NCI-H1048 (cell line): ENCODE measurements at places on chromosomes 5 and 9.

- no peak for DNase-seq
These were observed 3.6 kb downstream of the RFK start for GRCh38 chr9:76390656-76391055.

DNA sequence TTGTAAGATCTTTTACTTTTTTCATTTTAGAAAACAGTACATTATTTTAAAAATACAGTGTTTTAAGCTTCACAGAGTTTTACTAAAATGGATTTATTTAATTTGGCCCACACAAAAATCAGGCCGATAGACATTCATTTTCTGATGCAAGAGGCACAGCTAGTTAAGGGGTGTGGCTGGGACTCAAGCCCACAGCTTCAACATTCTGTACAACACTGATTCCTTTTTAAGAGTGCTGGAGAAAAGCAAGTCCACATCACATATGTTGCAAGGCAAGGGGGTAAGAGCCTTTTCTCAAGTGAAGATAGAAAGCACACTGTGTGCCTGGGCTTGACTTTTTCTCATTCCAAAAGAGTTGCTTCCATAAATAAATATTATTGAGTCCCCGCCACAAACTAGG lies 195.9 kb downstream of the RFK start:
- no peak for DNase-seq

- no peak for DNase-seq
These were observed 95.9 kb upstream of the SLC25A48 start for GRCh38 chr5:135738564-135738875.

DNA sequence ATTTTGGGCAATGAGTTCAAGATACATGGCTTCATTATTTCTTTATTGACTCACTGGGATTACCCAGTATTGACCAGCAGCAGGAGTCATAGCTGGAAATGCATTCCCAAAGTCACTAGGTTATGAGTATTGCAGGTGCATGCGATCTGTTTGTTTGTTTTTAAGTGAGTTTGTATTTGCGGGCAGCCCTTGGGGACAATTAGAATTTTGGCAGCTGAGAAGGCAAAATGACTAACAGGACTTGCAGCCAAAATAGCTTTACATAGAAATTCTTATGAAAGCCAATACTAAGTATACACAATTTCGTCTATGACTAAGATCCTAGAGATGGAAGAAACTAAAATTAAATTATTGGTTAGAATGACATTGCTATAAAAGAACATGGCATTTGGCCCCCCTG lies 18.1 kb upstream of the RGMB start:
- no peak for DNase-seq

- no peak for DNase-seq
These were observed 204.3 kb downstream of the PIK3R1 start for GRCh38 chr5:68419637-68420452.

DNA sequence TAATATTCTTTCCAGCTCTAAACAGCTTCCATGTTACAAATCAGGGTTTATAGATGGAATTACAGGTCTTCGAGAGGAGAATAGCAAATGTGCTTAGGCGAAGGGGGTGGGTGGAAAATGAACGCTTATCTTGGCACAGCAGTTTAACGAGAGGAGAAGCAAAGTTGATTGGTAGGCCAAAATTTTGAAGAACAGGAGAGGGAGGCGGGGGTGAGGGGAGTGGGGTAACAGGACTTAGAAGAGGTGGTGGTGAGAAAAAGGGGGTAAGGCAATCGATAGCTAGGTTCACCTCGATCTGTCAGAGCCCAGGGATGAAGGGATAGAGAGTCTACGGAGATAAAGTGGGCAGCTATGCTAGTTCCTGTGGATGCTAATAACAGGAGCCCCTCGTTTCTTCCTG lies 764 bp downstream of the ANKRA2 start:
- DNase-seq = no peak

DNA sequence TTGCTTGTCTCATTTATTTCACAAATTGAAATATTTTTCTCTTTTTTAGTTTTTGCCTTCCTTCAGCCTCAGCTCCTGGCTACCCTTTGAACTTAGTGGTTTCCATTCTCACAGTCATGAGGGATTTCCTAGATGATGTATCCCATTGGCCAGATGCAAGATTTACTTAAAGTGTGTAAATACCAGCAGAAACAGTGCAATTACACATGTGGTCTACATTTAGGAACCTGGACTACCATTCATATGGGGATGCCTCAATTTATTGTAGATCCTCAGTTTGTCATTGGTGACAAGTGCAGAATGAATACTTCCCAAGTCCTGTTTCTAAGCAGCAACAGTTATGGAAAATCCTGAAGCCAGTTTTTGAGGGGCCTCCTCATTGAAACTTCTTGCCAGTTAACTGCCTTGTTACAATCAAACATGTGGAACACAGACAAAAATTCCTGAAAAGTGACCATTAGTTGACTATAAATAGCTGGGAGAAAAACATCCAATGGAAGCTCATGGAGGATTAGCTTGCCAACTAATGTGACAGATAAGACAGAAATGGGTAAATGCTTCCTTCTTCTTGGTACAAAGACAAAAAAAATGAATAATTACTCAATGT lies 113.6 kb upstream of the FER start:
- no peak for DNase-seq

- DNase-seq = no peak
These were observed 192.4 kb downstream of the GABBR2 start for GRCh38 chr9:98516205-98516896.
